Cortex of kidney (tissue), 1 donor: ENCODE measurements at places on chromosomes 1 and 21.

DNA sequence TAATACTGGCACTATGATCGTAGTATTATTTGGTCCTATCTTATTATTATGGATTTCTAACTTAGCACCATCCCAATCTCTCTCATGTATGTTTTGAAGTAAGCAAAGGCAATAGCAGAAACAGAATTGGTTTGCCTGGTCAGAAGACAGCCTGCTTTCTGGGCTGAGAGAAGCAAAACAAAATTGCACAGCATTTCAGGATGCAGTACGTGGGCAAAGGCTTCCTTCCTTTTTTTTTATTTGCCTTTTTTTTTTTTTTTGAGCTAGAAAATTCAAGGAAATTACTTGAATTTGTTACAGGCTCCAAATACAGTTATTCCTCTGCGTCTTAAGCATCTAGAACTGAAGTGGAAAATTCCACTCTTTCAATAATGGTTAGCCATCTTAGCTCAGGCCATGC is 8.8 kb downstream of the CDA start:
- no peak for DNase-seq

DNA sequence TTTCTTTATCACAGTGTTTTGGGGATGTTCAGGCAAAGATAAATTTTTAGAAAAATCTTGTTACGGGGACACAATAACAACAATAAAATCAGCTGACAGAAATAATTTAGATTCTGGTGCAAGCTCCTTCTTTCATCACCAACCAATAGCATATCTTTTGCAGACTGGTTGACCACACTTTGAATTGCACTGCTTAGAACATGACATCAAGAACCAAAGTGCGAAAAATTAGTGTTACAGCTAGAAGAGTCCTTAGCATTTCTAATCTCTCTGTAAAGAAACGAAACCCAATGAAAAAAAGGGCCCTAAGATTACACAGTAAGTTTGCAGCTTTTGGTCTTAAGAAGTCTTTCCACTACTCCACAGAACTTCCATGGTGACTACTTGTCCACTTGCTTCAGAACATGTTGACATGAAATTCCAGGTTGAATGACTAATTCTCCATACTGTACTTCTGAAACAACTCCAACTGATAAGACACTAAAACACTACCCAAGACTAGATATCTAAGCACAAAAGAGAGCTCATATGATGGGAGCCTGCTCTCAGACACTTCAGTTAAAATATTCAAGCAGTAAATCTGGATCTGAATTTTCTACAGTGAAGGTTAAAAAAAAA is 31.3 kb downstream of the XKR8 start:
- DNase-seq = no peak

GRCh38 chr1:224509907-224510306 is 75.3 kb upstream of the WDR26 start:
- no peak for DNase-seq

DNA sequence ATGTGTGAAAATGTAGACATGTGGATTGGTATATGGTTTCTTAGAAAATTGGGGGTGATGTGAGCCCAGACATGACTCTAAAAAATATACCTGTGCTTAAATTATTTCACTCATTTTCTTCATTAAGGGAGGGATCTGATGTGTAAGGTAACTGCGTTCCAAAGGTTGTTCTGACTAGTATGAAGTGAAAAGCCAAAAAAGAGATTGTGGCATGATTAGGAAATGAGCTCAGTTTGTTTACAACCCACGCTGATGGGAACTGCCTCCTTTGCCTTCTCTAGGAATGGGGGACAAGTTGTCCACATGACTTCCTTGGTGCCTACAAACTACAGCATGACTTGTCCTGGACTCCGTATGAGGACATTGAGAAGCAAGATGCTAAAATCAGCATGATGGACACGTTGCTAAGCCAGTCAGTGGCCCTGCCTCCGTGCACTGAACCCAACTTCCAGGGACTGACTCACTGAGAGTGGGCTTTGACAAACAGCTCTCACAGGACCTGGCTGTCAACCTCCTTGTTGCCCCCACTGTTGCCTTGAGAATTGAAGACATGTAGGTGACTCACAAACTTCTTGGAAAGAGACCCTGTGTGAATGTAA is 8.0 kb downstream of the C1orf50 start:
- DNase-seq = no peak

- DNase-seq = no peak
Measured at GRCh38 chr21:27070861-27071670, 104.2 kb upstream of the ADAMTS5 start.

DNA sequence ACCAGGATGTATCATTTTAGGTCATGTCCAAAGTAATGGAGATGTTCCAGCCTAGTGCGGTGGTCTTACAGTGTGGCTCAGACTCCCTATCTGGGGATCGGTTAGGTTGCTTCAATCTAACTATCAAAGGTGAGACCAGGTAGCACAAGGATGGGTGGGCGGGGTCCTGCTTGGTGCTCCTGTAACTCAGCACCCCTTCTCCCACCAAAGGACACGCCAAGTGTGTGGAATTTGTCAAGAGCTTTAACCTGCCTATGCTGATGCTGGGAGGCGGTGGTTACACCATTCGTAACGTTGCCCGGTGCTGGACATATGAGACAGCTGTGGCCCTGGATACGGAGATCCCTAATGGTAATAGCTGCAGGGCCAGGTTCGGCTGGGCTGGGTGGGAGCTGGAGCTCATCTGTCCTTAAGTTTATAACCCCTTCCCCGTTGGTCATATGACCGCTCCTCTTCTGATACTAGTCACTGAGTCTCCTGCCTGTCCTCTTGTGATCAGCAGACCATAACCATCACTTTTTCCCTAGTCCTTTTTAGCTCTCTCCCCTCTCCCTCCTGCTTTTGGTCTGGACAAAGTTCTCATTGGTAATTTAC is 5.4 kb downstream of the MARCKSL1 start:
- DNase-seq = no peak

GRCh38 chr21:34669149-34669879 is 520 bp downstream of the CLIC6 start:
- no peak for DNase-seq
